Lung (tissue), 17 donors: ENCODE measurements at places on chromosomes 5 and 9. TPM values are rescaled to one million over a fixed set of nuclear protein-coding genes. Genes with fewer than 3 reads are reported as not detected.
A peak's percentile ranks its signal among the peaks of the same experiment; 100 is the strongest.

DNA sequence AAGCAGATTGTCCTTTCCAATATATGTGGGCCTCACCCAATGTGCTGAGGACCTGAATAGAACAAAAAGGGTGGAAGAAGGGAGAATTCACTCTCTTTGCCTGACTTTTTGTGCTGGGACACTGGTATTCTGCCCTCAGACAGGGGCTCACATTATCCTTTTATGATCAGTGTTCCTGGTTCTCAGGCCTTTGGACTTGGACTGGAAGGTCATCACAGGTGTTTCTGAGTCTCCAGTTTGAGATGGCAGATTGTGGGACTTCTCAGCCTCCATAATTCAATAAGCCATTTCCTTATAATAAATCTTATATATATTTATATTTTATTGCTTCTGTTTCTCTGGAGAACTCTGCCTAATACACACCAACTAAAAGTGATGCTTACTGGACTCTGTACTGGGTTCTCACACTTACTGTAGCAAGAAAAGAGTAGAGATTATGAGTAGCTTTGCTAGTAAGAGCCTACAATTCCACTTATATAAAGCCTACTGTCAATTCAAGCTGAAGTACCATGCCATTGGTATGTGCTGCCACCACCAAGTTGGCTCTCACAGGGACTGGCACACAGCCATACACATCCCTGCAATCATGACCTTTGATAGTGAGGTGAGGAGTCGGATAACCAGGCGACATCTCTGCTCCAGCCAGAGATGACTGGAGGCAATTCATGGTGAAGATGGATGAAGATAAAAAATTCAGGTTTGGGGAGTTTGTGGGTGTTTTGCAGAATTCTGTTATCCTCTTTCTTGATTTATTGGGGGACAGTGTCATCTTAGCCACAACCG lies 130.7 kb upstream of the NR3C1 start:
- DNase-seq = no peak

The ARHGEF39 gene
- 1.4 TPM for polyA plus RNA-seq

The ZDHHC11B gene
- polyA plus RNA-seq = 5.2 TPM

DNA sequence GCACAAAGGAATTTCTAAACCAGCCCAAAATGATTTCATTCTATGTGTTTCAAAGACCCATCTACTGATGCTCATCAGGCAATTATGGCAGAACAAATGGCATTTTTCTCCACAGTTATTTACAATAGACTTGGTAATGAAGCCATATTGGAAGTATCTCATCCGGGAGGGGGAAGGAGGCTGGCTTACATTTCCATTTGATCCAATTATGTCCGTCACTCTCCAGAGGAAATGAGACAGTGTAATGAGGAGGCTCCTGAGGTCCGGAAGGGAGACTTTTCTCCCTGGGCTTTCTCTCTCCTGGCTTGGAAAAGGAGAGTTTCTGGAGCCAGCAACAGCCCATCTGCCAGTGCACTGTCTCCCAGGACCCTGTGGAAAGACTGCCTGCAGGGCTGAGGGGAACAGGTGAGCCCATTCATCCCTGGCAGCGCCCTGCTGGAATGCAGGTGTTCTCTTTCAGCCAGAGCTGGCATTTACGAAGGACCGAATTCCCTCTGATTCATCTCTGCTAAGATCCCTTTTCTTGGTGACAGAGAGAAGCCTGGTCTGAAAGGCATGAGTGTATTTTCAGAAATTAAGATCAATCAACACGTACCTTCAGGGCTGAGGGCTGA lies 54.9 kb upstream of the SAP30L start:
- DNase-seq = no peak

DNA sequence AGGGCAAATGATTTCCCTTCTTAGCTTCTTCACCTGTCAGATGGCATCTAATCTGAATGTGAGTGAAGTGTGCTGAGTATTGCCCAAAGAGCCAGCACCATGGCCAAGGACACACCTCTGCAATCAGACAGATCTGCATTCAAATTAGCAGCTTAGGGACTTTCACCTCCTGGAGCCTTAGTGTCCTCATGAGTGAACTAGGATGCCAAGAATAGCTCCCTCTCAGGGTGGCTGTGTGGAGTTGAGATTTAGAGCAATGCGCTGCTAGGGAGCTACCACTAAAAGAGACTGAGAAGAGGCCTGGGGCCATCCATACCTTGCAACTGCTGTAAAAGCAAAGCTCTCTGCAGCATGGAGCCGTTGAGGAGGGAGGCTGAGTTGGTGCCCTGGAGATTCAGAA lies 1.4 kb downstream of the CIZ1 start:
- no peak for DNase-seq

The PKN3 gene
- 13.0 TPM for polyA plus RNA-seq

DNA sequence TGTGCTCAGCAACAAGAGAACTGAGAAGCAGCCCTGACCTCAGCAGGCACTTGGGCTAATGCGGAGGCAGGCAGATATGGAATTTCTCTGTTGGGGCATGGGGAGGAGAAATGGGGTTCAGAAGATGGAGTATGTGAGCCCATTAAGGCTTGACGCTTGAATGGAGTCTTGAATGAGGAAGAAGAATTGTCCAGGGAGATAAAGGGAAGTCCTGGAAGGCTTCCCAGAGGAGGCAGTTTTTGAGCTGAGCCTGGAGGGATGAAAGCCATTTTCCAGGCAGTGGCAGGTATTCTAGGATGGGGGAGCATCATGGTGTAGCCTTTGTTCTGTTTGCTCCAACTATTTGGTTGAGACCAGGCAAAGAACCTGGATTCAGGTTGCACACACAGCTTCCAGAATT lies 34.5 kb downstream of the FGF18 start:
- DNase-seq = no peak

DNA sequence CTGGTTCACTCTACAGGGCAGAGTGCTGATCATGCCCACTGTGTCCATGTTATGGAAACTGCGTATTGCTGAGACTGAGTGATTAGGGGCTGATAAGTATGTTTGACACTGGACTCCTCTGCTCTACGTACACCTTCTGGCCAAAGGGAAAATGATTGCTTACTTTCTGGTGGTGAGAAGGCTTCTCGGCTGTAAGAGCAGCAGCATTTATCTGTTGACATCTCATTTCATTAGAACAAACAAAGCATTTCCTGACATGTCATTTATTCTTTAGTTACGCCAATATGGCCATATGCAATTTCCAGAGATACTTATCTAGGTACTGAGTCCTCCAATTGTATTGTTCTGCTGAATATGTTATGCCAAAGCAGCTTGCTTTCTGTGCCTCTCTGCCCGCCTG lies 5.6 kb downstream of the FAXDC2 start:
- DNase-seq = no peak

DNA sequence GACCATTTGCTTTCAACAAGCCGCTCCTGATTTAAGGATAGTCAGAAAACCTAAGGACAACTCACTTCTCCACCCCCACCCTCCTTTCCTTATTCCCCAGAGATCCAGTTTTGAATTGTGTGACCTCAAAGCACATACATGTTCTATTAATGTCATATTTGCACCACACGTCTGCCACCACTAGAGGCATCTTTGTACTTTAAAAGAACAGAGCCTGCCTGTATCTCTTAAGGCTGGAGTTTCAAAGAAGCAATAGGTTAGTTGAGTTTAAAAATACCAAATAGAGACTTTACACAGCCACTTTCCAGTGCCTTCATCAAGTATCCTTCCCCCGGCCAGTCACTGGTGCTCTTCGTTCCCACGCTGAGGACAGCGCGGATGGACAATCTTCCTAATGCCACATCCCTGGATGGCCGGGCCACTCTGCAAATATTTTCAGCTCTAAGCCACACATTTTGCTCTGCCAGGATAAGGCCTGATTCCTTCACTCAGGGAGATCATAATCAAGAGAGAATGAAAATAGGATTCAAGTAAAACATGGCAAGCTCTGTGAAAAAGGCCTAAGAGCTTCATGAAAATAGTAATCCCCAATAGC lies 146.3 kb downstream of the SNCAIP start:
- DNase-seq = peak; percentile 23

DNA sequence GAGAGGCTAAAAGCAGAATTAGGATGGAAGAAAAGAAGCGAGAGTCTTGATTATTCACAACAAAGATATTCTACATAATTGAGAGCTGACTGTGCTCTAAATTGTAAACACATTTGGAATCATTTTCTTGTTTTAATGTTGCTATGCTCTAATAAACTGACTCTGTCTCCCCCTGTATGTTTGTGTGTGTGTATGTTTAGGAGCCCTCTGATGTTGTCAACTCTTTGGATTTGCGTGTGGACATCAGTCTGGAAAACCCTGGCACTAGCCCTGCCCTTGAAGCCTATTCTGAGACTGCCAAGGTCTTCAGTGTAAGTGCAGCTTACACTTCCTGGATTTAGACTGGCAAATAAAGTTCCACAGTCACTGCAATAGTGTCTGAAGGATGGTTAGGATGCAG lies 37.8 kb downstream of the MOCS2 start:
- no peak for DNase-seq

The ICE1 gene
- polyA plus RNA-seq = 4.9 TPM

The MYORG gene
- polyA plus RNA-seq = 1.4 TPM

DNA sequence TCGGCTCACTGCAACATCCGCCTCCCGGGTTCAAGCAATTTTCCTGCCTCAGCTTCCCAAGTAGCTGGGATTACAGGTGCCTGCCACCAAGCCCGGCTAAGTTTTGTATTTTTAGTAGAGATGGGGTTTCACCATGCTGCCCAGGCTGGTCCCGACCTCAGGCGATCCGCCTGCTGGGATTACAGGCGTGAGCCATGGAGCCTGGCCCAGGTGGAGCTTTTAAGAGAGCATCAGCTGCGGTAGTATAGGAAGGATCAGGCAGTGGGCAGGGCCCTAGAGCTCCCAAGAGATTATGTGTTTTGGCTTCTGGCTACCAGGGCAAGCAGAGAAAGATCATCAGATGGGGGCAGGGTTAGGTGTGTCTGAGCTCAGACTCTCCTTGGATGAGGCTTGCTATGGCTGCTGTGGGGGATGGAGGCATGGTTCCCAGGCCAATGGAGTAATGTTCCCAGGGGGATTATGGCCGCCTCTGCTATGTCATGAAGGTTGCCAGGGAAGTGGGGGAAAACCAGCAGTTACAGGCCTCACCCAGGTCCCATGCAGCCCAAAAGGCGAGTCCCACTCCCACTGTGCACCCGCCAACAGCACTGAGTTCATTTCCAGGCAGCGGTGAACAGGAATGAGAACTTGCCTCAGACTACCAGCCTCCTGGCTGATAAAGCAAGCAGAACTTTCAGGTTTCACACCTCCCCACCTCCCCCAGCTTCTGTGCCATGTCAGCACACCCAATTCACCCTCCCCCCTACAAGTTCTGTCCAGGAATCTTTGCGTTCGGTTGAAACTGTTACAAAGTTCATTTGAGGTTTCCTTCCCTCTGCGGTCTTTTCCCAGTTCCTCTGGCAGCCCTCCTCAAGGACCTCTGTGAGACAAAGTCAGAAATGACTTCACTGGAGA lies 507.6 kb downstream of the SPATA31D1 start:
- no peak for DNase-seq

GRCh38 chr5:395156-395920 lies 47.6 kb upstream of the EXOC3 start:
- DNase-seq = peak; percentile 40

GRCh38 chr5:14781106-14781505 lies 90.5 kb downstream of the ANKH start:
- no peak for DNase-seq

DNA sequence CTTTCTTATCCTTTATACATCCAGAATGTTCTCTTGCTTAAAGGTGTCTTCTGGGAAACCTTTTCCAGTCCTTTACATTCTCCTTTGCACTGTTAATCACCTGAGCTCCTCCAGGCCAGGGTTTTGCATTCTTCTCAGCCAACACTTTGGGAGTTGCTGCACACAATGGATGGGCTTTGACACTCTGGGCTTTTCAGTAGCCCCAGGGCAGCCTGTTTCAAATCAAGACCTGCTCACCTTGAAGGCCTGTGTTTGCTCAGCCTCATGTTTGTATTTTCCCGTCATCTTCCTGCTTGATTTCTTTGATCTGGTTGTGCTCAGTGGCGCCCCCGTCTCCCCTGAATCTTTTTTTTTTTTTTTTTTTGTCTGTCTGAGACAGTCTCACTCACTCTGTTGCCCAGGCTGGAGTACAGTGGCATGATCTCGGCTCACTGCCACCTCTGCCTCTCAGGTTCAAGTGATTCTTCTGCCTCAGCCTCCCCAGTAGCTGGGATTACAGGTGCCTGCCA lies 41.0 kb downstream of the DMRT1 start:
- no peak for DNase-seq

- no peak for DNase-seq
These were observed 19.7 kb downstream of the RAI14 start for GRCh38 chr5:34675857-34676256.

The SLC4A9 gene
- 0.06 TPM for polyA plus RNA-seq

DNA sequence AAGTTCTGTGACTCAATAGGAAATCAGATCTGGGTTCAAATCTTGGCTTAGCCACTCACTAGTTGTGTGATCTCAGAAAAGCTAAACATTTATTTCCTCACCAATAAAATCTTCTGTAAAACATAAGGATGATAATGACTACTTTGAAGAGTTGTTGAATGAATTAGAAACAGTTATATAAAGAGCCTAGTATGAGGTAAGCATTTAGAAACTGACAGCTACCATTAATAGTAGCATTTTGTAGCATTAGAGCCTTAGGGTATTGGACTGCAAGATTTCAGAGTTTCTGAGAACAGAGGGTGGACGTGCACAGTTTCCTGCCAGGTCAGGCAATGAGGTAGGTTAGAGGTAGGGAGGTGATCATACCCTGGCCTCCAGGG lies 293.2 kb downstream of the CWC27 start:
- DNase-seq = no peak

DNA sequence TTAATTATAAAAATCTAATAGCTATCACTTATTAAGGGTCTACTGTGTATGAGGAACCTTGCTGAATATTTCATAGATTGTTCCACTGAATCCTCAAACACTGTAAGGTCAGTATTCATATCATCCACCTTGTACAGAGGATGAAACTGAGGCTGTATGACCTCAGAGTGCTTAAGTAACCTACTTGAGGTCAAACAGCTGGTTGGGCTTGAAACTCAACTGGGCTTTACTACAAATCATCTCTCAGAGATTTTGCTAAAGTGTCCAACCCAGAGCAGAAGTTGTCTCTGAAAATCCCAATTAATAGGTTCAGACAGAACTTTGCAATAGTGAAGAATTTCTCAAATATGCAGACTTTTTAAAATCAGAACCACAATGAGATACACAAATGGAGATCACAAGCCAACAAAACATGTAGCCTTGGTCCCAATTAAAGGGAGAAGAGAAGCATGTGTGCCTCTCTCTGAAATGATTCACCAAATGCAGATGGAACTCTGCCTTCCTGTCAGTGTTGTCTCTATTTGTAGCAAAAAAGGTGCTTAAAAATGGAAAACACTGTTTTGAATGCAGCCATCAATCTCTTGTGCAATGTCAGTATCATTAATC lies 131.4 kb downstream of the FAM114A2 start:
- no peak for DNase-seq

- no peak for DNase-seq
These were observed 58.3 kb upstream of the AFAP1L1 start for GRCh38 chr5:149213264-149213880.

The APBA1 gene
- polyA plus RNA-seq = 1.0 TPM

DNA sequence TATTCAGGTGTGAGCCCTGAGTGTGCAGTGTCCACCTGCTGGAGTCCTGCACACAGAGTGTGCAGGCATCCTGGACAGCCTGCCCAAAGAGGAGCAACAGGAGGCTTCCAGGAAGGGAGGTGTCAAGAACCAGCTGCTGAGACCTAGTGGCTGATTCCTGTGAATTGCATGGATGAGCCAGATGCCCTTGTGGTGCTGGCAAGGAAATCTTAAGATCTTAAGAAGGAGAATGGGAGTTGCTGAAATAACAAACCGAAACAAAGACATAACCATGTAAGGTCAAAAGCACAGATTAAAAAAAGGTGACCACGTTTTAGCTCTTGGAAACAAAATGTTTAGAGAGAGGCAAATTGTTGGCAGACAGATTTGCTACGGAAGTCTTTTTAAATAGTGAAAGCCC lies 29.3 kb upstream of the RPS23 start:
- no peak for DNase-seq

GRCh38 chr9:127754099-127755060 lies 19.3 kb upstream of the TOR2A start:
- DNase-seq = no peak

The ZFP37 gene
- 1.0 TPM for polyA plus RNA-seq
